ENCODE measurements at places on chromosomes 16 and 17.

DNA sequence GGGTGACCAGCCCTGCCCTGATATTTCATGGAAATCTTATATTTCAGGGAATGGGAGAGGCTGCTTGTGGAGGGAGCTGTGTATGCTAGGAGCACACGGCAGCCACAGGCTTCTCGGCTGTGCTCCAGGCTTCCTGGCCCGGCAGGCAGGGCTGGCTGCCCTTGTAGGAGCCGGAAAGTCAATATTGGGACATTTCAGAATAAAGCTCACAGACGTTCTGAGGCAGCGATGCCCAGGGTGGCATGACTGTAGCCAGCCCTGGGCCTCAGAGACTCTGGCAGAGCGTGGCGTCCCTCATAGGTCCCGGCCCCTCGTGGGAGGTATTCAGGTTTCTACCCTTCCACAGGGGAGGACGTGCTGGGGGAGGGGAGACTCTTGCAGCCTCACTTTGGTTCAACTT lies 65.7 kb downstream of the BANP start:
- DNase-seq = no peak

- DNase-seq = no peak
Observed at GRCh38 chr17:36089888-36090836, at the start of gene CCL3. TSS of gene CCL3 (minus strand) at chr17:36090143. CDS start at chr17:36090058, 85 bp downstream.

DNA sequence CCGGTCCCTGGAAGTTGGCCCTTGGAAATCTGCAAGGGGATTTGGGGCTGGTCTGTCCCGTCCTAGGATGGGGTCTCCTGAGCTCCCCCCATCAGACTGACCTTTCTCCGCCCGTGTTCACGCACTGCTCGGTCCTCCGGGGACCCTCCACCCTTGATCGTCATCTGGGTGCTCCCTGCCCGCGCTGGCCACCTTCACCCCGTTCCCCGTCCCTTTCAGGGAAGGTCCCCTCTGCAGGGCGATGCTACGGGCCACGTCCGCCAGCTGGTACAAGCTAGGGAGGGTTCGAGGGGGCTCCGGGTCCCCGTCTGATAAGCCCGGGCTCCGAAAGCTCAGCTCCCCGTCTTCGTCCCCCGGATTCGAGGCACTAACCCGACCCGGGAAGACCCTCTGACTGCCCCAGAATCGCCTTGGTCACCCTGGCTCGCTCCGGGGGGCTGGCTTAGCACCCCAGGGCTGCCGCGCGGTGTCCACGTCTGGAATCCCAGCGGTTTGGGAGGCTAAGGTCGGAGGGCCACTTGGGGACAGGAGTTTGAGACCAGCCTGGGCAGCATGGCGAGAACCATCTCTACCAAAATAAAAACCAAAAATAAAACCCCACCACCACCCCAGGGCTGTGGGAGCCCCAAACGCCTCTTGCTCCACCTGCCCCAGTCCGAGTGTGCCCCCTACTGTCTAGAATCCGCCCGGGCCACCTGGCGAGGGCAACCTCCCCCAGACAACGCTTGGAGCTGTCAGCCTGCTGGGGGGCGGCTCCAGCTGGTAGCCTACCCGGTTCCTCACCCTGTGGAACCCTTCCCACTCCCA lies 1.1 kb upstream of the SLC43A2 start:
- peak; percentile 64 for DNase-seq

DNA sequence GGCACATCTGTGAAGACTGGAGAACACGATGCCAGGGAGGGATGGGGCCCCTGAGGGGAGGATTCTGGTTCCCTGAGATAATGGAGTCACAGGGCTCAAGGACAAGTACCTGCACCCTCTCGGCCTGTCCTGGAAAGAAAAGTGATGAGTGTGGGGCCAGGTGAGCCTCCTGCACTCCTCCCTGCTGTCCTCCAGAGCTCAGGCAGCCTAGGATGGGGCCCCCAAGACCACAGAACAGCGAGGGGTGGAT lies 101.3 kb upstream of the TNRC6C start:
- DNase-seq = no peak

GRCh38 chr17:50785946-50786570 lies 18.7 kb upstream of the ANKRD40CL start:
- DNase-seq = no peak

DNA sequence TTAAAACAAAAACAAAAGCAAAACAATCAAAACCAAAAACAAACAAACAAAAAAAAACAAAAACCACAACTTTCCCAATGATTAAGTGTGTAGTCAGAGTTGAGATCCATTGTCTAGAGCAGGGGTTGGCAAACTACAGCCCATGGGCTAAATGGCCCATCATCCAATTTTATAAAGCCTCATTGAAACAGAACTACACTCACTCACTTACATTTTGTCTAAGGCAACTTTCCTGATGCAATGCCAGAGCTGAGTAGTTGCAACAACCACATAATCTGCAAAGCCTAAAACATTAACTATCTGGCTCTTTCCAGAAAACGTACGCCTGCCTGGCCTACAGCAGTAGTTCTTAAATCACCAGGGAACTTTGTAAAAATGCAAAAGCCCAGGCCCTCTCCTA lies 124.1 kb downstream of the SOX9 start:
- DNase-seq = no peak
